Cortex of kidney (tissue), 1 donor: ENCODE measurements at places on chromosomes 6 and 20.

DNA sequence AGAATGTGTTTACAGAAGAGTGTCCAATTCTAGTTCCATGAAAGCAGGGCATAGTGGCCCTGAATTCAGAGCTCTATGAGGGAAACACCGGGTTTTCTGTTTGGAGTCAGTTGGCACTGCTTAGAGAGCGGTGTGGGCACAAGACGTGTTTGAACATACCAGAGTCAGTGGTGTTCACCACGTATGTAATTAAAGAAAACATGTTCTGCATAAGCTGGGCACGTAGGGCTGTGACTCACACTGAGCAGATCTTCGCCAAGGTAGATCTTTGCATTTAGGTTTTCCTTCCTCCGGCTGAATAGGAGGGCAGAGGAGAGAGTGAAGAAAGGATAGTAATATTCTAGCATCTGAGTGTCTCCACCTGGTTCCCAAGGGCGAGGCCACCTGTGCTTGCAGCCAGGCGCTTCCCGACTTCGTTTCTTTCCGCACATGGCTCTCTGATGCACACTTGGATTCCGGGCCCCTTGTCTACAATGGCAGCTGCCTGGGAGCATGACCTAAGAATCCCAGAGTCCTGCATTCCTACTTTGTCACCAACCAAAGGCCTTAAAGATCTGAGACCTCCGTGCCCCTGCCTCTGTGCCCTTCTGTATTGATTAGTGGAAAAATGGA lies 136.2 kb downstream of the ERMARD start:
- DNase-seq: no peak

GRCh38 chr20:38414769-38415450 lies 20.2 kb downstream of the SNHG17 start:
- no peak for DNase-seq

- no peak for DNase-seq
Measured at GRCh38 chr20:51628533-51629398, 86.2 kb upstream of the NFATC2 start.

DNA sequence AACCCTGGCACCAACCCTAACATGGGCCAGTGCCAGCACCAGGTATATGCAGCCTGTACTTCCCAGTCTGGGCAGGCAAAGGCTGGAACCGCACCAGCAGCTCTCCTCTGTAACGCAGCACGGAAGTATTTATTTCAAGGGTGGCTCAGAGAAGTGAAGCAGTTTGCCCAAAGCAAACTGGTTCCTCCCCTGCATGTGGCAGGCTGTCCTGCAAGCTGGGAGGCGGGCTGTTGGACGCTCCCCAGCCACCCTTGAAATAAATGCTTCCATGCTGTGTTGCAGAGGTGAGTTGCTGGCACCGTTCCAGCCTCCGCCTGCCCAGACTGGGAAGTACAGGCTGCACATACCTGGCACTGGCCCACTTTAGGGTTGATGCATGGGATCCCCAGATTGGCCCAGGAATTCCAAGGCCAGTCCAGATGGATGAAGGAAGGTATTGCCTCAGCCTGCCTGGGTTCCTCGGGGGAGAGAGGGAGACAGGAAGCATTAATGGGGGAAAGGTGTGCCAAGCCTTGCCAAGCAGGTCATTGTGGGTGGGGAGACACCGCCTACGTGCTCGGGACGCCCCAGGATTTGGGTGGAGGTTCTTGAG lies 49.8 kb downstream of the PPARD start:
- no peak for DNase-seq

GRCh38 chr6:97677626-97678025 lies 394.6 kb upstream of the MMS22L start:
- DNase-seq: no peak

GRCh38 chr6:106398621-106399020 lies 38.1 kb downstream of the CRYBG1 start:
- no peak for DNase-seq

- DNase-seq: no peak
Measured at GRCh38 chr20:59230385-59230784, 66.8 kb downstream of the ZNF831 start.

DNA sequence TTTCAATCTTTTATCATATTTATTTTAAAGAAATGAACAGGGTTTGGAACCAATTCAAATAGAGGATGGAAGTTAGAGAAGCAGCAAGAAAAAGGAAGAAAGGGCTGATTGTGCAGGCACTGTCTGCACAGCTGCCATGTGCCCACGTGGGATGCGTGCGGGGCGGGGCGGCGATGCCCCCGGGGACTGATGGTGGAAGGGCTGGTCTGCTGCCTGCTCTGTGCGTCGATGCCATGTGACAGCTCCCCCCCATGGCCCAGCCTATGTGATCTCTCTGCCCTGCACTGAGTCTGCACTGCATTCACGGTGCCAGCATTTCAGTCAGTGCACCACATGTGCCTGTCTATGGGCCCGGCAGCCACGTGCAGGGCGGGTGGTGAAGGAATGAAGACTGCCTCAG lies 96.4 kb downstream of the IRF4 start:
- no peak for DNase-seq

DNA sequence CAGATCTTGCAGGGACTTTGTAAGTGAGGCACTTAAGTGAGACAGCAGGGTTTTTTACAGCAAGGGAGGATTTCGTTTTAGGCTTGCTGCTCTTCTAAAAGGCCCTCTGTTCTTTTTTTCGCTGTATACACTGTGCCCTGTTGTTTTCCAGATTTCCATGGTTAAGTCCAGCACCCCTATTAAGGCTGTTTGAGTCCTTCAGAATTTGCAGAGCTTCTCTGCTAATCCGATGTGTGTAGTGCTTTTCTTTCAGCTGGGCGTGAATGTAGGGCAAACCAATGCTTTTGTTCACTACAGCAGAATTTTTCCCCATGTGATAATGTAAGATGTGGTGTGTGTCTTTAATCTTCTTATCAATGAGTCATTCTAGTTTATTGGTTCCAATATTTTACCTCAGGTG lies 200.5 kb upstream of the RREB1 start:
- no peak for DNase-seq

DNA sequence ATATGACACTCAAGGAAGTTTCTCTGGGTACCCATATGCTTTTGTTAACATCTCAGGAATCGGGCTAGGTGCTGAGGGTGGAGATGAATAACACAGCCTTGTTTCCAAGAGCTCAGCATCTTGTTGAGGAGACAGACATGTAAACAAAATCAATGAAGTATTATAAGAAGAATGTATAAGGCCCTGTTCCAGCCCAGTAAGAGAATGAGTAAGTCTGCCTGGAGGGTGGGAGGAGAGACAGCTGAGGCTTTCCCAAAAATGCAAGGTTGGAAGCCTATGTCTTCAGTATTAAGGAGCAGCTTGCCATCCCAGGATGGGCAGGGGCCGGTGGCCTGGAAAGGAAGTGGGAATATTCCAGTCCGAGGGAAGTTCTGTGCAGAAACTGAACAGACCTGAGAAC lies 615.3 kb upstream of the BTBD3 start:
- DNase-seq: no peak

DNA sequence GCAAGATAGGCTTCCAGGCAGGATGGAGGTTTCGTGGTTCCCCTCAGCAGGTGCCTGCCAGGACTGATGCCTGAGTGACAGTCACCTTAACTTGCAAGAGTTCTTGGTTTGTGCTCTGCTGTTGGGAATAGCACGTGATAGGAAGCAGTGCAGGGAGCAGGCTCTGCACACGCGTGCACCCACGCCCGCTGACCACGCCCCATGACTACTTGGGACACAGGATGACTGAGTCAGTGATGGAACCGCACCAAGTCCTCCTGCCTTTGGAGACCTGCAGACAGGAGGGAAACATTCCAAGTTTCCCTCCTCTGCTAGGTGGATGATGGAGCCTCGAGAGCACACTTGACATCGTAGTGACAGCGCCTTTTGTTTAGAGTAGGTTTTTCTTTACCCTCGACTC lies 164.2 kb downstream of the DTNBP1 start:
- DNase-seq: no peak

DNA sequence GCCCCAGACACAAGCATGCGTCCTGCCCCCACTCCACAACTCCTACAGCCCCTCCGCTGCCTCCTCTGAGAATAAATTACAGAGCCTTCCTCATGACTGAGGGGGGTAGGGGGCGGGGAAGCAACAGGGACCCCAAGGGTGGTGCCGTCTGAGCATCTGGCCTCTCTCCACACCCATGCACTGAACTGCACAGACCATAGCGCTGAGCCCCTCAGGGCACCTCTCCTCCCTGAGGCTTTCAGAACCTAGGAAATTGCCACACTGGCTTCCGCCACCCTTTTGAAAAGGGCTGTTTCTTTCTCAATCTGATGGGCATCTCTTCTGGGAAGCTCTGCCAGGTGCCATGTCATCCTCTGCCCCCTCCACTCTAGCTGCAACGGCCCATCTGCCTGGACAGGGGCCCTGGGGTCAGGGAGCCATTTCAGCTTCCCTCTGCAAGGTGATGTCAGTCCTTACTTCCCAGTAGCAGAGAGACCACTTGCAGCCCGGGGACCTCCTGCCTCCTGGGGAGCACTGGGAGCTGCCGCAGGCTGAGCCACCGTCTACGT lies 2.5 kb downstream of the CST7 start:
- no peak for DNase-seq

GRCh38 chr6:32332433-32332832 lies 39.3 kb downstream of the TSBP1 start:
- DNase-seq: no peak

- no peak for DNase-seq
Measured at GRCh38 chr20:10540636-10541493, 105.8 kb downstream of the SLX4IP start.

DNA sequence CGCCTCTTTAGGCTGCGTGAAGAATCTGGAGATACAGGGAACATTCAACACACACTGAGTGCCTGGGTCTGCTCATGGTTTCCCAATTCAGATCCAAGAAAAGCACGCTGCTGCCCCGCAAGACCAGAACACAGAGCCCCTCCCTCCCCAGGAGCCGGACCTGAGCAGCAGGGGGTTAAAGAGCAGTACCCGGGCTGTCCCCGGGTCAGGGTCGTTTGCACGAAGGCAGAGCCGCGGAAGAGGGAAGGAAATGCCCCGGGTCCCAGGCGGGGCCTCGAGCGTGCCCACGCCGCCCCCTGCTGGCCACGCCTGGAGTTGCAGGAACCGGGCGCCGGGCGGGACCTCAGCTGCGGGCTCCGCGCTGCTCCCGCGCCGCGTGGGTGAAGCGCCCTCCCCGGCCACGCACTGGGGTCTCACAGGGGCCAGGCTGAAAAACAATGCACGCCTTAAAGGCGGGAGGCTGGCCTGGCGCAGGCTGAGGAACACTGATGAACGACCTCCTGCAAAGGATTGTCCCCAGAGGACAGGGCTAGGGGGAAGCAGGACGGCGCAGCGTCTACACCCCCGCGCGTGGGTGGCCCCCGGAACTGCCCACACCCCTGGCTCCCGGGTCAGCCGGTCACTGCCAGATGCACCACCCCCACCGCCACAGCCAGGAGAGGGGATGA lies 48.9 kb downstream of the ANKRD60 start:
- DNase-seq: no peak

DNA sequence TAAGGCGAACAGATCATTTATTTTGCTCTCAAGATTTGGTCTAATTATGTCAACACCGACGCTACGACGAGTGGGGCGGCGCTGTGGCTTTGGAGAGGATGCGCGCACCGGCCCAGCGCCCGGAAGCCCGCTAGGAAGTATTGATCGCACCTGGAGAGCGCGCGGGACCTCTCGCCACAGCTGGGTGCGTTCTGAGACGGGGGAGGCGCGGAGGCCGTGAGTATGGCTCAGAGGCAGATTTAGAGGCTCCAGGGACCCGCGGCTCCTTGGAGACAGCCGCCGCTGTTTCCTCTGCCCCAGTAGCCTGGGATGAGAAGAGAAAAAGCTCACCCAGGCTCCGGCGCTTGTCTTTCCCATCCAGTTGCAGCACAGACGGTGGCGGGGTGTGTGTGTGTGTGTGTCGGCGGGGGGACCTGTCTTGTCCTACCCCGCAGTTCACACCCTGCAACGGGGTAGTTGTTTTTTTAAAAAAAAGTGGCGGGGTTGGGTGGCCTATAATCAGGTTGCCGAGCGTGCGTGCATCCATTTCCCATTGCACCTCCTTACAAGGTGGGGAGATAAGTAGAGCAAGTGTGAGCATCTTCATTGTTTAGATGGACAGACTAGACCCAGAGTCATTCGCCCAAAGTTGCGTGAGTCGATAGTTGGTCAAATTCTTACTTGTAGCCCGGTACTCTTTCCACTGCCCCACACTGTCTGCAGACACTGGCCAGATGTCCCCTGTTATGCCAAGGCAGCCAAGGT lies 11.2 kb downstream of the TFAP2D start:
- no peak for DNase-seq

GRCh38 chr6:158571826-158572652 lies 12.1 kb downstream of the TMEM181 start:
- no peak for DNase-seq

- no peak for DNase-seq
Measured at GRCh38 chr6:126170978-126171382, 168.9 kb upstream of the CENPW start.

- no peak for DNase-seq
Measured at GRCh38 chr6:97456070-97456469, 173.1 kb upstream of the MMS22L start.
